ENCODE measurements at places on chromosomes 3 and 15.

- DNase-seq = no peak
Measured at GRCh38 chr3:76051145-76051544, 265.8 kb upstream of the ZNF717 start.

- DNase-seq = no peak
Measured at GRCh38 chr3:16127249-16127648, 47.2 kb upstream of the GALNT15 start.

- DNase-seq = no peak
Measured at GRCh38 chr3:9794400-9794799, 1.5 kb downstream of the ARPC4 start.

- DNase-seq = peak; percentile 63
Measured at GRCh38 chr15:74038707-74039655, 43.4 kb downstream of the GOLGA6A start.

- no peak for DNase-seq
Measured at GRCh38 chr3:129486664-129487035, 41.8 kb upstream of the RHO start.

DNA sequence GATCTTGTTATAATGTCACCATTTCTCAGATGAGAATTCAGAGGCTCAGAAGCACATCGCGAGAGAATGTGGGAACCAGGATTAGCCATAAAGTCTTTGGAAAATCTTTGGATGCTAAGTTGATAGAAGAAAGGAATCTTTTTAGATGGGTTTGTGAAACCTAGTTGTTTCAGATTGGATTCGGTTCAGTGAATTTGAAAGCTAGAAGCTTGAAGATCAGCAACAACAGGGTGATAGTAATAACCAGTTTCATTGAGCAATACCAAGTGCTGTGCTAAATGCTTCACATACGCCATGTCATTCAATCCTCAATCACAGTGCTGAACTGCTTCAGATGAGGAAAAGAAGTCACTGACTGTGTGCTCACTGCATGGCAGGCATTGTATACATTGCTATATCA lies 47.4 kb upstream of the MITF start:
- DNase-seq = no peak

GRCh38 chr15:63473749-63473998 lies 30.7 kb upstream of the USP3 start:
- no peak for DNase-seq

DNA sequence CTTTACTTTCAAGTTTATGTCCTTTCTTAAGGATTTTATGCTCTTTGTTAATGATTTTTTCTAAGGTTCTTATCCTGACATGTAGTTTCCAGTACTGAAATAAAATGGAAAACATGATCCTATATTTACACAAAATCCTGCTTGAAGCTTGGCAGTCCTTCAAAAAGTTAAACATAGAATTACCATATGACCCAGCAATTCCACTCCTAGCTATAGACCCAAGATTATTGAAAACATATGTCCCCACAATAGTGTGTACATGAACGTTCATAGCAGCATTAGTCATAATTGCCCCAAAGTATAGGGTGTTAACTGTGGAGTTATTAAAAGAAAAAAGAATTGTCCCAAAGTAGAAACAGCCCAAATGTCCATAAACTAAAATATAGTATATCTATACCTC lies 33.2 kb downstream of the ITGB5 start:
- no peak for DNase-seq

DNA sequence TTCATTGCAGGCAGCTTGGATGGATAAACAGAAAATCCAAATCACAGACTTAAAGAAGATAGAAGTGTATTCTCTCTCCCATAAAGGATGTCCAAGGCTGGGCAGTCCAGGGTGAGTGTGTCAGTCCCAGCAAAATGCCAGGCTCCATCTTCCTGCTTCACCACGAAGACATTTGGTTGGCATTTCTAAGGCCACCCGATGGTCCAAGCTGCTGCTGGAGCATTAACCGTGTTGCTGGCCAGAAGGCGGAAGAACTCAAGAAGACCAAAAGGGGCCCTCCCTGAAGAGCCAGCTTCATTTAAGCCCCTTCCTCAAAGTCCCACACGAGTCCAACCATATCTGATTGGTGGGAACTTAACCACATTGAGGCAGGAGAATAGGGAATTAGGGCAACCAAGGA lies 3.0 kb upstream of the CYP11A1 start:
- no peak for DNase-seq

DNA sequence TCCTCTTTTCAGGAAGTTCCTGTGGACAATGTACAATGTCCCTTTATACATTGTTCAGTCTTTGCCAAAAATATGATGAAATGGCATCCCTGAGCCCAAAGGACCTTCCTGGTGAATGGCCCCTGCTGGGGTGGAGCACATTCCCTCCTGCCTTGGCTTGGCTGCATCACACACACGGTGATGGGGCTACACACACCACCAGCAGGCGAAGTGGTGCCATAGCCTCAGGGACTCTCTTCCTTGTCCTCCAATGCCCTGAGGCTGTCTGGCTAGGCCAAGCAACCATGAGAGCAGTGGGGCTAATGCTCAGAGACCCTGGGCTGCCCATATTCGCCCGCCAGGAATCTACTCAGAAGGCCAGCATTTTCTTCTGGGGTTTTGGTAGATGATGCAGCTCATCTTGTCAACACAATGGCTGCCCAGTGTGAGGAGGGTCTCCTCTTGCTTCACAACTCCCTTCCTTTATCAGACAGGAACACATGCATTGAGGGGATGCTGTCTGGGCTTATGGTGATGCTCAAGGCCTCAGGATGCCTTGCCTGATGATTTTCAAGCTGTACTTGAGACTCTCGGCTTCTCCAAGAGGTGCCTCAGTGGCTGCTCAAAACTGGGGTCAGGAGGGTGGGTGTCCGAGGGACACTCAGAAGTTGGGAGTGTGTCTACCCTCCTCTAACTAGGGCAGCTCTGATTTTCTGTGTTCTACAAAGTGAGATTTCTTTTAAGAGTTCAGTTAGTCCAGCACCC lies 40.9 kb upstream of the EPHB1 start:
- DNase-seq = no peak

GRCh38 chr3:136604961-136605360 lies 147.2 kb downstream of the STAG1 start:
- no peak for DNase-seq

DNA sequence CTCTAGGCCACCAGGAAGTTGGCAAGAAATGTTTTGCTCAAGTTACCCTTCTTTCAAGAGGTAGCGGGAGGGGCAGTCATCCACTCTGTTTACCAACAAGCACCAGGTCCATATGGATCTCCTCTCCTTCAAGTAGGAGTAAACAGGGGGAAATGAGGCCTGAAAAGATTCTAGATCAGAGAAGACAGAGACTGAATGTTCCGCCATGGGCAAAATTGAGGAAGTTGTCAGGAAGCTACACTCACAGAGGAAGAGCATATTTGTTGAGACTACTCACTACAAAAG lies 81.6 kb downstream of the KLF15 start:
- peak; percentile 10 for DNase-seq

DNA sequence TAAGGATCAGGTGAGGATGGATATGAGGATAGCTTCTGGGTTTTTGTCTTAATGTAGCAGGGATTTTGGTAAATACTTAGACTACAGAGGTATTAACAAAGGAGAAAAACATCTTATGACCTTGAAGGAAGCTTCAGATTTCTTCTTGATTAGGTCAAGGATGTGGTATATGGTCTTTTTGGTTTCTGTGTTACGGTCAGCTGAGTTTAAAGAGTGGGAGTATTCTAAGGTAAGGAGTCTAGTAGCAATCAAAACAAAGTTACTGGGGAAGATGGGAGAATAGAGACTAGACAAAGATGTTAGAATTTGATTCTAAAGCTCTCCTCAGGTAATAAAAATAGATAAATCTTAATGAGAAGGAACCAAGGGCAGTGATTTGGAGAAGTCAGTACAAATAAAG lies 6.2 kb downstream of the HMG20A start:
- no peak for DNase-seq

- peak; percentile 22 for DNase-seq
Measured at GRCh38 chr3:193970773-193971206, 165.2 kb upstream of the HES1 start.

GRCh38 chr3:26505399-26505798 lies 117.2 kb upstream of the LRRC3B start:
- no peak for DNase-seq

GRCh38 chr3:17233398-17233800 lies 348.6 kb downstream of the PLCL2 start:
- DNase-seq = peak; percentile 82

GRCh38 chr3:133592843-133593242 lies 19.4 kb downstream of the CDV3 start:
- no peak for DNase-seq

DNA sequence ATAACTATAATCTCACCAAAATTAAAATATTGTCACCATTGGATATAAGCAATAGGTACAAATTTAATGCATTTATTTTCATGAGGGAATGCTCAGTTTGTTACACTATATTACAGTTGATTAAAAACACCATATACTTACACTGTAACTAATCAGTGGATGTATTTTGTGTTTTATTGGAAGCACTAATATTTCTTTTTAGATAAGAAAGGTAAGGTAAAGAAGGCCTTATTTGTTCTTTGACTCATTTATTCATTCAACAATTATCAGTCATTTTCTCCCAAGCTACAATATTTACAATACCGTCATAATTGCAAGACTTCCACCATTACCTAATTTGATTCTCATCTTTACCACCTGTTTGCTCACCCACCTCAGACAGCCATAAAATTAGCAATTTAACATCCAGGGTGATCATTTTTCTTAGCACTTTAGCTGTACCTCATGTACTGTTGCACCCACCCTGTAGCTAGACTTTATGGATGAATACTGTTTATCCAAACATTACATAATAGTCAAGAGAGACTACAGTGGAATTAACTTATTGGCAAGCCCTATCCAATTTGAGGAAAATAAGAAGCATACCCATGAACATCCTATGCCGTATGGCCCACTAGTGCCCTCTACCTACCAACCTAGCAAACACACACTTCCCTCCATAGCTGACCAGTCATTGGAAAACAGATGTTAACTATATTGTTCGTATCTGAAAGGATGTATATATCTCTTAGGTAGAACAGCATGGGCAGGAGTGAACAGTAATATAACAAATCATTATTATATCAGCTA lies 229.6 kb downstream of the BBX start:
- DNase-seq = peak; percentile 60

- DNase-seq = peak; percentile 69
Measured at GRCh38 chr3:49807431-49808114, 4.5 kb downstream of the INKA1 start.

DNA sequence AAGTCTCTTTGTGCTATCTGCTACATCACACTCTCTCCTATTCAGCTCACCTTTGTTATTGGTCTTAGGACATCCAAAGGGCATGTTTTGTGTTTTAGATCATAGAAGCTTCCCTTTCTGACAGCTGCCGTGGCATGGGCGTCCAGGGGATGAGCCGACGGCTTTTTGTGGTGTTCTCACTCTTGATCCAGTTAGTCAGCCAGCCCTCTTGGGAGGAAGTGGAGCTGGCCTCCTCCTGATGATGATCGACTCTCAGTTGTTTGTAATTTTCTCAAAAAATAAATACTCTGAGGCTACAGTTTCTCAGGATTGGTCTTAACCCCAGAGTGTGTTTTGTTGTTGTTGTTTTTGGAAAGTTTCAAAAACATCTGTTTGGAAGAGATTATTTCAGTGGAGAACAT lies 34.4 kb downstream of the BOC start:
- DNase-seq = no peak

GRCh38 chr3:177960014-177960413 lies 576.2 kb upstream of the KCNMB2 start:
- no peak for DNase-seq

DNA sequence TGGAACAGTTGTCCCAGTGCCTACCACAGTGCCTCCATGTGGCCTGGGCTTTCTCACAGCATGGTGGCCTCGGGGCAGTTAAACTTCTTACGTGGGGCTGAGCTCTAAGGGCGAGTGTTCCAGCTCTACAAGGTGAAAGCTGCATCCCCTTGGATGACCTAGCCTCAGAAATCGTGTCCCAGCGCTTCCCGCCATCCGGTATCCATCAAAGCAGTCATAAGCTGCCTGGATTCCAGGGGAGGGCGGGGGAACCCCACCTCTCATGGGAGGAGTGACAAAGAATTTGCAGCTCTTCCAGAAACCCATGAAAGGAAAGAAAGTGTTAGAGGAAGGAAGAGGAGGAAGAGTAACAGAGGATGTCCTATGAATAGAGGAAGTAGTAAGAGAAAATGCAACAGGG lies 45.8 kb upstream of the CCDC174 start:
- no peak for DNase-seq

- DNase-seq = no peak
Measured at GRCh38 chr3:54970895-54971294, 43.0 kb upstream of the LRTM1 start.

GRCh38 chr15:42494998-42495360 lies 455 bp upstream of the SNAP23 start:
- DNase-seq = peak; percentile 23

- no peak for DNase-seq
Measured at GRCh38 chr3:30770387-30770786, 124.1 kb downstream of the GADL1 start.

DNA sequence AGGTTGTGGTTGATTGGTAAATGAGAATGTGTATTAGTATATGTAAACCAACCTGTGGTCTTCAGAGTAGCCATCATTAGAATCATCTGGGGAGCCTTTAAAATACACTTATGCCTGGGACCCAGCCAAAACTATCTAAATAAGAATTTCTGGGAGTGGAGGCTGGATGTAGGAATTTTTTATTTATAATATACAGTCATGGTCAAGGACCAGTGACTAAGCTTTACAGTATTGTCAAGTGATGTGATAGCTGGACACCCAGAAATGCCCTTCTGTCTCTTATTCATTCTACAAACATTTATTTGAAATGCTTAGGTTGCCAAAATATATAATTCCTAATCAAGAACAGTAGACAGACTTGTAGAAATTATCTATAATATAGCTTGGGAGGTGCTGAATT lies 132.2 kb downstream of the MBNL1 start:
- no peak for DNase-seq

DNA sequence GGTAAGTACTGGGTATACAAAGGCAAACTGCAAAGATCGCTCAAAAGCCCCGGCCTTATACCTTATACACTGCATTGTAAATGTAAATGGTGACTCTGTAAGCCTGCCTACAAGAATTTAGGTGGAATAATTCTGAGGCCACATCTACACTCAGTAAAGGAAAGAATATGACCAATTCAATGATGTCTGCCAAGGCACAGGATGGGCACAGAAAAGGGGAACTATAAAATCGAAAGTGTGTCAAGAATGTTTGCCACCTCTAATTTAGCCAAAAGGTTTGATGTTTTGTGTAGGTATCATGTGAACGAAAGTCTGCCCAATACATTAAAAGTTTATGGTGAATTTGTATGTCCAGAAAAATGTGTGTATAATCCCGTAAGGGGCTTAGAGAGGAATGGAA lies 96.1 kb downstream of the FOXP1 start:
- DNase-seq = peak; percentile 70
